Skeletal muscle tissue (tissue), 5 donors: ENCODE measurements at places on chromosomes 2 and 18. TPM values are rescaled to one million over a fixed set of nuclear protein-coding genes. Genes with fewer than 3 reads are reported as not detected.

LANCL1 gene
- 33.4 TPM for total RNA-seq

WDR12 gene
- 32.9 TPM for total RNA-seq

CD8B2 gene
- total RNA-seq, result under 0.01 TPM

HJURP gene
- total RNA-seq, result 3.1 TPM

PPM1G gene
- total RNA-seq, result 42.8 TPM
